ENCODE measurements at places on chromosomes 5 and 9.

DNA sequence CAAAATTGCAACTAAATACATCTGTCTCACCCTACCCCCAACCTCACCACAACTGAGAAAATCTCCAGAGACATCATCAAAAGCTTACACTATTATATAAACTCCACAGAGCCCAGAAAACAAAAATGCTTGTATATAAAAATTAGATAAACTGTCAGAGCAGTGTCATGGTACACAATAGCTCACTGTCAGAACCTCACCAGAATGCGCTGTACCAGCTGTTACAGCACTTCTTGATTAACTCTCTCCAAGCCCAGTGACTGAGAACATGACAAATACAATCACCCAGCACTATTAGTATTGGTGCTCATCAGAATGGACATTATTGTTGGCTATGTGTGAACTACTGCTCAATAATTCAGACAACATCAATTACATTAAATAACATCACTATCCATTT, 65.7 kb downstream of the ZDHHC21 start:
- no peak overlapping the region for H3K4me3 ChIP-seq
- no peaks in the 10 kb centered on the region for H3K4me1 ChIP-seq
- peaks cover 3% of the 10 kb centered on the region for H3K36me3 ChIP-seq
- no peak for DNase-seq
- H3K27ac ChIP-seq: no peak overlapping the region
- H3K27me3 ChIP-seq: no peaks in the 10 kb centered on the region

DNA sequence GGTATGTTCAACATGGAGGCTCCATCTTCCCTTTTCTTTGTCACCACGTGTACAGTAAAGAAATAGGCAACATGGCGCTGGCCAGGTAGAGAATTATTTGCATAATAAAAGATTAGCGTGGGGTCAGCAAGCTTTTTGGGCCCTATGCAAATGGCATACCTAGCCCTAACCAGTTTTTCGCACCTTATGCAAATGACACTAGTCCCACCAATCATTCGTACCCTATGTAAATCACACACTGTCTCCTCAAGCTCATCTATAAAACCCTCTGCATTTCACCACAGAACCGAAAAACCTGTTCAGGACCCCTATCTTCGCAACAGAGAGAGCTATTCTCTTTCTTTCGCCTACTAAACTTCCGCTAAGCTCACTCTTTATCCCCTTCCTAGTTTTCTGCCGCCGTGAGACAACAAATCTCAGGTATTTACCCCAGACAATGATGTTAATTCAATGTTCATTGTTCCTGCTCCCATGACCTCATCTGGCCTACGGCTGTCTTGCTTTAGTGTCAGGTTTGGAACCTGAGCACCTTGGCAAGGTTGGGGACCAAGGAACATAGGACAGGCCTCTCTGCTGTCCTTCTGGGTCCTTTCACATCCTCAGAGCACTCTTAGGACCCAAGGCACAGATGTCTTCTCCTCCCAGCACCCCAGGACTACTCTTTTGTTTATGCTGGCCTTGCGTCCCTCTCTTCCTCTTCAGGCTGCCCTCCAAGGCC, 180.7 kb upstream of the RAI14 start:
- H3K36me3 ChIP-seq: no peaks in the 10 kb centered on the region
- no peak overlapping the region for H3K27ac ChIP-seq
- H3K4me1 ChIP-seq: no peaks in the 10 kb centered on the region
- DNase-seq: no peak
- H3K27me3 ChIP-seq: no peaks in the 10 kb centered on the region

DNA sequence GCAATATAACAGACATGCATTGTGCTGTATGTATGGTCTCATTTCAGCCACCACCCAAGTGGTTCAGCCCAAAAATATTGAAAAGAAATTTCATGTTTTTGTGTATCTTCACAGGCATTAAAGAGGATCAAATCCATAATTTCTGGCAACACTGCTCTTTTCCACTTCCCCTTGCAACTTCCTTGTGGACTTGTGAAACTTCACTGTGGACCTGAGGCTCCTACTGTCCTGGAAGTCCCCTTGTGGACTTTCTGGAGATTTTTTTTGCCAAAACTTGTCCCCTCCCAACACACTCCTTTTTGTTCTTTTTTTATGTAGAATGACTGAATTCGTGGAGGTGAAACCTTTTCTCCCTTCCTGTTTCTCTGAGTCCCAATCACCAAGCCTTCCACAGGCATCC, 14.3 kb downstream of the OTULINL start:
- peak overlapping the region; percentile 37 for H3K4me3 ChIP-seq
- H3K27ac ChIP-seq: no peak overlapping the region
- DNase-seq: no peak
- H3K4me1 ChIP-seq: peaks cover 67% of the 10 kb centered on the region
- H3K36me3 ChIP-seq: no peaks in the 10 kb centered on the region

GRCh38 chr5:151577566-151577965, 13.6 kb downstream of the FAT2 start:
- H3K36me3 ChIP-seq: no peaks in the 10 kb centered on the region
- peaks cover 10% of the 10 kb centered on the region for H3K4me1 ChIP-seq

DNA sequence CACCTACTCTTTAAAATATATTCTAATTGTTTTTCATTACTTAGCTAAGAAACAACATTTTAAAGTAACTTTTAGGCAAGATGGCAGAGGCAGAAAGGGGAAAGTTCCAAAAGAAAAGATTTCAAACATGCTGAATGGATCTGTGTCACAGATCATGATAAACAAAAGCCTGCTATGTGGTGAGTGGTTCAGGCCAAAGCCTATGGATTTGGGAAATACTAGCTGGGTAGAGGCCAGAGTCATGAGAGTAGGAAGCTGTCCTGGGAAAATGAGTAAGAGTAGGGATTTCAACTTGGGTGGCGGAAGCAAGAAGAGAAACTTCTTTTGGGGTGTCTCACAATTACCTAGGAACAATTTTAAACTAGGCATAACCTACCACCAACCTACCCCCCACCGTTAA, 68.7 kb upstream of the GRHPR start:
- peaks cover 30% of the 10 kb centered on the region for H3K36me3 ChIP-seq
- DNase-seq: no peak
- H3K27me3 ChIP-seq: no peaks in the 10 kb centered on the region
- no peak overlapping the region for H3K4me3 ChIP-seq

DNA sequence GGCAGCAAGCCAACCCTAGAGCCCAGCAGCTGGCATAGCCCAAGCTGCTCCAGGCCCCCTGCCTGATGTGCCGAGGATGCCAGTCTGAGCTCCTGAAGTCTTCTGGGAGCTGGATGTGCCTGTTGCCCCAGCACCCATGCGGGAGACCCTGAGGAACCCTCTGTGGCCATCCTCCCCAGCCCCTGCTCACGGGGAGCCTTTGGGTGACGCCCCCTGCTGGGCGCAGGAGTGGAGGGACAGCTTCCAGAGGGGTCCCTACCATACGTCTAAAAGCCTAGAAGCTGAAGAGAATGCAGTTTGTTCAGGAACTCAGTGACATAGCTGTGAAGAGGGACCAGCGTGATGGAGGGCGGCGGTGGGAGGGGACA, 33.1 kb upstream of the MVB12B start:
- no peaks in the 10 kb centered on the region for H3K36me3 ChIP-seq

- H3K27me3 ChIP-seq: no peaks in the 10 kb centered on the region
- peak overlapping the region; percentile 79 for H3K27ac ChIP-seq
- H3K4me3 ChIP-seq: no peak overlapping the region
Observed at GRCh38 chr5:132055808-132056609, 4.4 kb upstream of the IL3 start.

- no peak overlapping the region for H3K27ac ChIP-seq
- H3K4me3 ChIP-seq: no peak overlapping the region
- H3K27me3 ChIP-seq: no peaks in the 10 kb centered on the region
- DNase-seq: no peak
- H3K4me1 ChIP-seq: peaks cover 28% of the 10 kb centered on the region
- H3K36me3 ChIP-seq: no peaks in the 10 kb centered on the region
Observed at GRCh38 chr9:129240581-129241211, 62.6 kb upstream of the IER5L start.

GRCh38 chr5:158461240-158461854, 602.4 kb upstream of the CLINT1 start:
- H3K27me3 ChIP-seq: no peaks in the 10 kb centered on the region
- DNase-seq: no peak
- H3K27ac ChIP-seq: no peak overlapping the region
- H3K4me3 ChIP-seq: no peak overlapping the region

GRCh38 chr5:132662925-132663770, 5.2 kb downstream of the IL13 start:
- peaks cover 22% of the 10 kb centered on the region for H3K4me1 ChIP-seq
- no peak for DNase-seq
- peaks cover 6% of the 10 kb centered on the region for H3K27me3 ChIP-seq
- no peaks in the 10 kb centered on the region for H3K36me3 ChIP-seq
- H3K27ac ChIP-seq: peak overlapping the region; percentile 57
- H3K4me3 ChIP-seq: no peak overlapping the region

- peaks cover 3% of the 10 kb centered on the region for H3K27me3 ChIP-seq
- DNase-seq: no peak
- no peaks in the 10 kb centered on the region for H3K36me3 ChIP-seq
- no peaks in the 10 kb centered on the region for H3K4me1 ChIP-seq
- H3K27ac ChIP-seq: no peak overlapping the region
- no peak overlapping the region for H3K4me3 ChIP-seq
Observed at GRCh38 chr5:169286572-169287300, 14.2 kb downstream of the SLIT3 start.

DNA sequence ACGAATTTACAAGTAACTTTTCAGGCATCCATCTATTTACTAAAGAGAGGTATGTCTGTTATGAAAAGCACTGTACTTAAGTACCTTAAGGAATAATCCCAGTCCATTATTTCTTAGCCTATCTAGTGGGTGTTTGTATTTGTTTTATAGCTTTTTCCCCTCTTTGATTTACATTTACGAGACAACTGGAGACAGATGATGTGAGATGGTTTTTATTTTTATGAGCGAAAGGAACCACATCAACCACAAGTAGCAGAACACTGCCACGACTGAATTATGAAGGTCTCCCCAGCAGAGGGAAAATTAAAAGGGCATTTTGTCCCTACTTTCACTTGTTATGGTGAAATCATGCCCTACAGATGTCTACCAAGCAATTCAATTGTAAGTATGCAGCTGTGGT, 357.8 kb downstream of the NFIB start:
- no peak for DNase-seq
- H3K4me1 ChIP-seq: no peaks in the 10 kb centered on the region
- H3K27ac ChIP-seq: no peak overlapping the region
- no peaks in the 10 kb centered on the region for H3K27me3 ChIP-seq
- H3K36me3 ChIP-seq: no peaks in the 10 kb centered on the region

GRCh38 chr5:52859628-52860027, 71.9 kb downstream of the ITGA1 start:
- H3K36me3 ChIP-seq: no peaks in the 10 kb centered on the region
- H3K4me3 ChIP-seq: no peak overlapping the region
- no peaks in the 10 kb centered on the region for H3K27me3 ChIP-seq
- no peak overlapping the region for H3K27ac ChIP-seq
- H3K4me1 ChIP-seq: no peaks in the 10 kb centered on the region

GRCh38 chr5:168300326-168301182, 9.1 kb downstream of the WWC1 start:
- H3K36me3 ChIP-seq: no peaks in the 10 kb centered on the region
- no peak for DNase-seq
- no peak overlapping the region for H3K27ac ChIP-seq
- no peaks in the 10 kb centered on the region for H3K27me3 ChIP-seq

- peaks cover 3% of the 10 kb centered on the region for H3K36me3 ChIP-seq
- no peak for DNase-seq
- peak overlapping the region; percentile 35 for H3K4me3 ChIP-seq
- H3K27ac ChIP-seq: peak overlapping the region; percentile 74
Observed at GRCh38 chr9:131677444-131678180, 62.3 kb downstream of the RAPGEF1 start.

DNA sequence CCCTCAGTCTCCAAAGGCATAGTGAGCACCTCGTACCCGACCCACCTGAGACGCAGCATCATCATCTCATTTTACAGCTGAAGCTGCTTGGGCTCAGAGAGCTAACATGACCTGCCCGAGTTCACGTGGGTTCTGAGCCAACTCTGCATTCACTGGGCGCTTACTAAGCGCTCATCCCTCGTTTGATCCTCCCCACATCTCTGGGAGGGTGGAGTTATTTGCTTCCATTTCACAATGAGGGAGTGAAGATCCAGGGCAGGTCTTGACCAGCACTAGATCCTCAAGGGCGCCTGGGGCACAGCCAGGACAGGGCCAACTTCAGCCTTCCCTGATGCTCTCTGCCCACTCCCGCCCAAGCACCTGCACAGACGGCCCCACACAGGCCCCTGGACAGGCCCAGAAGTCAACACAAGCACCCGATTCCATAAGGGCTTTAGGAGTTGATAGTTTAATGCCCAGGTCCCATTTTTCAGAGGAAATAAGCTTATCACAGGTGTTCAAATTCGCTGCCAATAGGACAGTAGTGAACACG, 80.8 kb downstream of the HRH2 start:
- peaks cover 4% of the 10 kb centered on the region for H3K27me3 ChIP-seq
- H3K4me1 ChIP-seq: no peaks in the 10 kb centered on the region
- no peak overlapping the region for H3K27ac ChIP-seq
- no peak for DNase-seq
- H3K4me3 ChIP-seq: no peak overlapping the region

DNA sequence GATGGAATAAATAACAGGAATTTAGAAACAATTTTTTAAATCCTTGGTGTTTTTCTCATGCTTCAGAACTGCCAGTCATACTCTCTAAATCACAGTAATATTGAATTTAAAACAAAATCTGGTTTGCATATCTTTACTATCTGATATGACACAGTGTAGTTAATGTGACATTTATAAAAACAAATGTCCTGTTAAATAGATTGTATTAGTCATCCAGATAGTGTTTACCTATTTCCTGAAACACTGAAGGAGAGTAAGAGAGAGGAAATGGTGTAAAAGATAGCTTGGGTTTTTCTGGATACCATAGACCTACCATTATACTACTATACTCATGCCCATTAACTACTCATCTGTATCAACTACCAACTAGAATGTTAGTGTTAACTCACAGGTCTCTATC, 292.3 kb downstream of the MAN2A1 start:
- no peaks in the 10 kb centered on the region for H3K36me3 ChIP-seq
- no peak overlapping the region for H3K27ac ChIP-seq
- DNase-seq: no peak

DNA sequence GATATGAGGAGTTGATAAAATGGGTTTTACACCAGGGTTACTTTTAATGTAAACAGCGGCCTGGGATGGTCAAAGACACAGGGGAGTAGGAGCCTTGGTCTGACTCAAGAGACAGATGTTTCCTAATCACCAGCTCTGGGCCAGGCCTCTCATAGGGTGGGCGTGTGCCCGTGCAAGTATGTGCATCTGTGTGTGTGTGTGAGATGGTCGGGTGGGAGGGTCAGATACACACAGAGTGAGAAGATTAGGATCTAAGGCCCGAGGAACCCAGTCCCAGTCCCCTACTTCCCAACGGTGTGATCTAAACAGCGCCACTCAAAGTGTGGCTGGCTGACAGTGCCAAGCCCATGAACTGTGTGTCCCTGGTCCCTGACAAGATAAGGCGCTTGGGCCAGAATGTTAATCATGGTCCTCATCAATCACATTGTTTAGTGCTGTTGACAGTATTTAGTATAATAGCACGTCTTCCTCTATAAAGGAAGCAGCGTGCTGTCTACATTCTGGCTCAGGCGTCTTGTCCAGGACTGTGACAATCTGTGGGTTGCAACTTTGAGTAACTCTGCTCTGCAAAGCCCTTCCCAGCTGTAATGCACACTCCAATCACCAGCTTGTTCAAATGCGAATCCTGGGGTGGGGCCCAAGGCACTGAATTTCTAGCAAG, 173.7 kb downstream of the DAB2IP start:
- H3K4me1 ChIP-seq: no peaks in the 10 kb centered on the region
- no peak for DNase-seq
- no peak overlapping the region for H3K27ac ChIP-seq
- H3K4me3 ChIP-seq: no peak overlapping the region

- DNase-seq: no peak
- H3K4me1 ChIP-seq: no peaks in the 10 kb centered on the region
- H3K27me3 ChIP-seq: no peaks in the 10 kb centered on the region
- no peak overlapping the region for H3K4me3 ChIP-seq
- no peak overlapping the region for H3K27ac ChIP-seq
Observed at GRCh38 chr5:20276959-20277263, 288.9 kb upstream of the CDH18 start.
